ENCODE measurements at places on chromosomes 11 and 22. TPM values are rescaled to one million over a fixed set of nuclear protein-coding genes. Genes with fewer than 3 reads are reported as not detected.

GRCh38 chr11:80841675-80842074 is 1400.8 kb upstream of the TENM4 start:
- no peak for DNase-seq

PHF21B gene
- not detected for total RNA-seq

OR52H1 gene
- 2.0 TPM for total RNA-seq

SMARCB1 gene
- 60.2 TPM for total RNA-seq

MMP13 gene
- not detected for total RNA-seq

SLC22A6 gene
- total RNA-seq, result not detected

GRCh38 chr11:44226945-44227344 is 83.0 kb downstream of the ALX4 start:
- no peak for DNase-seq

DNA sequence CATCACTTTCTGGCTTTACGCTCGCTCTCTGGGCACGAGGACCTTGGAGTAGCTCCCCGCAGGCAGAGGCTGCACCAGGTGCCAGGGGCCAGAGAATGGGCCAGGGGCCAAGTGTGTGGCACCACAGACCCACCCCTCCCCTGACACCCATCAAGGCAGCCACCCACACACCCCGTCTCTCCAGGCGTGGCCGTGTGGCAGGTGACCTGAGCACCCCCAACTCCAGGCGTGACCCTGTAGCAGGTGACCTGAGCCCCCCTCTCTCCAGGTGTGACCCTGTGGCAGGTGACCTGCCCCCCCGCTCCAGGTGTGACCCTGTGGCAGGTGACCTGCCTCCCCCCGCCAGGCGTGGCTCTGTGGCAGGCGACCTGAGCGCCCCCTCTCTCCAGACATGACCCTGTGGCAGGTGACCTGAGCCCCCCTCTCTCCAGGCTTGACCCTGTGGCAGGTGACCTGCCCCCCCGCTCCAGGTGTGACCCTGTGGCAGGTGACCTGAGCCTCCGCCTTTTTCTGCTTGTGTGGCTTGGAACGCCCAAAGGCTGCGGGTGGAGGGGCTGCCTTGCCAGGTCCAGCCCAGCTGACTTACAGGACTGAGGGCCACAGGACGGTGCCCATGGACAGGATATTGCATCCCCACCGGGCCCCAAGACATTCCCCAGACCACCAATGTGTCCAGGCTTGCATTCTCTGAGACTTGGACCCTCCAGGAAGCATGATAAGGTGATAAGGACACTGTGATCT is 667.2 kb downstream of the BRD1 start:
- peak; percentile 31 for DNase-seq

DNA sequence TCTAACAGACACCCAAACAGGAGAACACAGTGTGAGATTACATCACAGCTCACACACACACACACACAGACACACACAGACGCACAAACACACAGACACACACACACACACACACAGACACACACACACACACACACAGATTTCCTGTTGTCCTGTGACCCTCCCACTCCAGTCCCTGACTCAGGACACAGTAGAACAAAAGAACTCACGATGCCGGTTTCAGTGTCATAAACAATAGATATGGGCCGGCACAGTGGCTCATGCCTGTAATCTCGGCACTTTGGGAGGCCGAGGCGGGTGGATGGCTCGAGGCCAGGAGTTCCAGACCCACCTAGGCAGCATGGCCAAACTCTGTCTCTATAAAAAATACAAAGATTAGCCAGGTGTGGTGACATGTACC is 13.8 kb upstream of the KAT5 start:
- no peak for DNase-seq

CCDC89 gene
- 1.6 TPM for total RNA-seq

- no peak for DNase-seq
Observed at GRCh38 chr11:85590848-85591483, 36.2 kb downstream of the DLG2 start.

SLC25A18 gene
- 14.7 TPM for total RNA-seq

- no peak for DNase-seq
Observed at GRCh38 chr11:124071623-124071948, 30.5 kb upstream of the OR10G7 start.

DNA sequence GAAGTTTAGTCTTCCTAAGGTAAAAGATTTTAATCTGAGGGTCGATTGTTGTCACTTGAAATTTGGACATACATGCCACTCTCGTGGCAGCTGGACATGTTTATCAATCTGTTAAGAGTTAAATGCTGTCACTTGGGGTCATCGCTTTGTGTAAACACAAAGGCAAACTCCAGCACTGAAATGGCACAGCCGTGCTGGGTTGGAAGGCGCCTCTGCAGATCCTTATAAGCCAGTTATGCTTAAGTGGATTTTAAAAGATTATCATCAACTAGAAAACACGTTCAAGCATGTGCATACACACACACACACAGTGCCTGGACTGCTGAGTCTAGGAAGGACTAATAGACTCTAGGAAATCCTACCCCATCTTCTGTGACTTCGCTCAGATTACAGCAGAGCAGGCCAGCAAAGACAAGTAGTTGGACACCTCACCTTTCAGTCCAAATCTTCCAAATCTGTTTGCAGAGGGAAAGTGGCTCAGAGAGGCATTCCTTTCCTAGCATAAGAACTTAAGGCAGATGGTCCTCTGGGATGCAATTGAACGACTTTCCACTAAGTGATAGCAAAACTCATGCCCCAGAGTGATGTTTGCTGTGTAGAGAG is 83.7 kb downstream of the CACNG2 start:
- DNase-seq, result no peak

YAP1 gene
- 179 TPM for total RNA-seq

SPI1 gene
- 15.2 TPM for total RNA-seq

MN1 gene
- 3.2 TPM for total RNA-seq

CCDC116 gene
- 0.15 TPM for total RNA-seq

- no peak for DNase-seq
Observed at GRCh38 chr22:44084044-44084772, 60.1 kb downstream of the PARVB start.

TSPAN18 gene
- total RNA-seq, result 2.0 TPM
